Suppressor macrophage (primary cell): ENCODE measurements at places on chromosomes 11 and 22.

DNA sequence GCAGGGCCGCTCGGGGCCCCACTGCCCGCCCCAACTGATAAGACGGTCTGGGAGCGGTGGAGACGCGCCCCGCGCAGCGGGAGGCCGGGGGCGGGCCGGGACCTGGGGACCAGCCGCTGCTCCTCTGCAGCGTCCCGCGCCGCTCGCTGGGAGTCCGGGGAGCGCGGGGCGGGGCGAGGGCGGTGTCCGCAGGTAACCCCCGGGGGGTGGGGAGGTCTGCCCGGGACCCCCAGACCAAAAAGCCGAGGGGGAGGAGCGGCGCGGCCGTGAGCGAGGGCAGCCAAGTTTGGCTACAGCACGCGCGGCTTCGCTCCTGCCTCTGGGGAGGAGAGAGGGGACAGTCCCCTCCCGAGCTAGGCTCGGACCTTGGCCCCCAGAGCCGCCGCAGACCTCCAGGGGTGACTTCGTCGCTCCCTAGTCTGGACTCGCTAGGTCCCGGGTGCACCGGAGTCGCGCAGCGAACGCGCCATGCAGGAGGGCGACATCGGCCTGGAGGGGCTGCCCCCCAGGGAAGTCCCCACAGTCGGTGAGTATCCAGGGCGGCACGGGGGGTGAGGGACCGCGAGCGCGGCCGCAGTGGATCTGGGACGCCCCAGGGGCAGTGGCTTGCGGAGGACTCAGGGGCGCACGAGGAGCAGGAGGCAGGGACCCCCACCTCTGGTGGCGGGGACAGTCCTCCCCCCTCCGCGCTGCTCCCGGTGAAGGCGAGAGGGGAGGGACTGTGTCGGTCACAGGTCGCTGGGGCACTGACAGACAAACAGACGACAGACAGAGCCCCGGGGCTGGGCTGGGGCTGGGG is 92.3 kb upstream of the ANO1 start:
- DNase-seq = no peak

DNA sequence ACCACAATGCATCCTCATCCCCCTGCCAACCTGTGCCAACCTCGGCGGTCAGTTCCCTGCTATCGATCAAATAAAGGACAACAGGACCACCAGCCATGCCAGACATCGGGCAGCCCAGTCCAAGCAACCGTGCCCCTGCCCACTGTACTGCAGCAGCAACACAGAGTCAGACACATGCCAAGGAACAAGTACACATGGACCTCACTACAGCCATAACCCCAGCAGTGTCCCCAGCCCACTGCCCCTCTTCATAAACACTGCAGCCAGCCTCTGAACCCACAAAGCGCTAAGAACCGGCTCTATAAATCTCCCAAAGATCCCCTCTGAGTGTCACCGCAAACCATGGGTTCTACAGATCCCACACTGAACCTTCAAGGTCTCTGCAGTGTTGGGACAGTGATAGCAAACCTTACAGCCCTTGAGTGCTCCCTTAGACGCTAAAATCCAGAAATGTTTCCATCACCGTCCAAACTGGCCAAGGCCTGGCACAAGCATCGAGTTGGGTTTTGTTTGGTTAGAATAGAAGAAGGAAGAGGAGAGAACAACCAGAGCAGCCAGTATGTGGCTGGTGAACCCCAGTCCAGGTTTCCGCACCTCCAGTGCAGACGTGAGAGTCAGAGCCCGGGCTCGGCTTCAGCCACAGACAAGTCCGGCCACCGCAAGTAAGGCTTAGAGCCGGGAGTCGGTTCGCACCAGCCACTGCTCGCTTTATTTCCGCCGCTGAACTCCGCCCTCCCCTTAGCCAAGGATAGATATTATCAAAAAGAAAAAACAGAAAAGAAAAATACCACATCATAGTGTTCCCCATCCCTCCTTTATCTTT is 7.9 kb downstream of the PAX6 start:
- no peak for DNase-seq

DNA sequence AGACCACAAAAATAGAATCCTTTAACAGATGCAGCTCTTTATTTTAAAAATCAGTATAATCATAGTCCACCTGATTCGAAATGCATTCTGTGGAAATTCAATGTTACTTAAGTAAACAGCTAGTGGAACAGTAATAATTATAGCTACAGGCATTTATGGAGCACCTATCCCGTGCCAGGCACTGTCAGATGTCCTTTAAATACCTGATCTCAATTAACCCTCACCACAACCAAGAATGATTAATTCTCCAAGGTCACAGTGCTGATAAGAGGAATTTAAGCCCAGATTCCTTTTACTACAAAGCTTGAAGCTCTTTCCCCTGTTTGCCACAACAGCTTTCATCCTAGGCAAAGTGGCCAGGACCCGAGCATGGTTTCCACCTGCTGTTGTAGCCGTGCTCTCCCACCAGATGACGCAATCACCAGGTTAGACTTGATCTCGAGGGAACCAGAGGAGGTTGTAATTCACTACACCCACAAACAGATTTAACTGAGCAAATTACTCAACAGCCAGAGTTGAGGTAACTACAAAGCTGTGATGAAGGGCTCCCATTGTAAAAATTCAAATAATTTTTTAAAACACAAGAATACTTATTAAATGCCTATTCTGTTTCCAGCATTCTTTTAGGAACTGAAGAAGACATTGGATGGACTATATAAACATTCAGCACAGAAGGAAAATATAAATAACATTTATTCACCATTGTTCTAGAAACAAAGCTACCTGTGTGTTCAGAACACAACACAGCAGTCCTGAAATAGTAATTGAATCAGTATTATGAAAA is 10.3 kb downstream of the PRDM10 start:
- DNase-seq = no peak

DNA sequence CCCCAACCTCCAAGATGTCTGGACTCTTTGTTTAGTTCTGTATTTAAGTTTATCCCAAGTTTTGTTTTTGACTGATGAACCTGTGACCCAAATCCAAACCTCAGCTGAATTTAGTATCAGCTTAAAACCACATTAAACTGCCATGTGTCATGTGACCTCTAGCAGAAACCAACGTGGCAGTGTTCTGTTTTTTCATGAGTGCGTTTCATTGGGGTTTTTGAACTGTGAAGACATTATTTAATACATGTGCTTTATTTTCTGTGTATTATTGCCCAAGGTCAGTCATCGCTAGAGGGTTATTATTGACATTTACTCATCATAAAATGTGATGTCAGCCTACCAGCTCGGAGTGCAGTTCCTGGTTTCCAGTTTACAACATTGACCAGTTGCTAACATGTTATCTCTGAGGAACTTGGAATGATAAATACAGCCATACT is 1.8 kb downstream of the TLCD5 start:
- peak; percentile 64 for DNase-seq
